T-helper 1 cell treated with Interleukin-12 subunit alpha and Interleukin-12 subunit beta and Interleukin-4 antibody, amounts not matched to agents 30 ng/mL and 1 ng/mL, for 36 hours (primary cell): ENCODE measurements at places on chromosomes 5 and 9. TPM values are rescaled to one million over a fixed set of nuclear protein-coding genes. Genes with fewer than 3 reads are reported as not detected.

LNPEP gene
- 75.1 and 76.4 TPM in 2 replicates for total RNA-seq

DOCK2 gene
- 333 and 346 TPM in 2 replicates for total RNA-seq

F12 gene
- 0.22 TPM in 1 of 2 replicates, not detected in the other for total RNA-seq

CMBL gene
- 0.47 and 1.0 TPM in 2 replicates for total RNA-seq

PTPRD gene
- not detected in 2 replicates for total RNA-seq

FAM151B gene
- total RNA-seq = 0.22 TPM in 1 of 2 replicates, not detected in the other

C8G gene
- total RNA-seq = 3.1 and 4.2 TPM in 2 replicates

ANGPTL2 gene
- total RNA-seq = 0.07 TPM in 1 of 2 replicates, not detected in the other

SPINK6 gene
- not detected in 2 replicates for total RNA-seq

SPATA31A3 gene
- not detected in 2 replicates for total RNA-seq

FOXD4L5 gene
- 0.15 and 0.32 TPM in 2 replicates for total RNA-seq

SOHLH1 gene
- total RNA-seq = not detected in 2 replicates

PCDHGB6 gene
- 0.22 and 0.37 TPM in 2 replicates for total RNA-seq

RUSC2 gene
- total RNA-seq = 3.6 and 3.8 TPM in 2 replicates

FOXD4L3 gene
- 0.29 TPM in 1 of 2 replicates, not detected in the other for total RNA-seq

NR2F1 gene
- total RNA-seq = not detected in 2 replicates

PHPT1 gene
- 161 and 165 TPM in 2 replicates for total RNA-seq

PCDHGC3 gene
- total RNA-seq = 0.07 TPM in 1 of 2 replicates, not detected in the other

MELK gene
- total RNA-seq = 39.7 and 41.9 TPM in 2 replicates

N4BP3 gene
- 2.0 and 2.1 TPM in 2 replicates for total RNA-seq

AQP7 gene
- total RNA-seq = 0.27 and 0.54 TPM in 2 replicates

GABRB2 gene
- total RNA-seq = not detected in 2 replicates

DRD1 gene
- total RNA-seq = not detected in 2 replicates
